ENCODE measurements at places on chromosomes 6 and 20. TPM values are rescaled to one million over a fixed set of nuclear protein-coding genes. Genes with fewer than 3 reads are reported as not detected.

HLA-DQA1 gene
- 29.6 TPM for polyA plus RNA-seq

RHAG gene
- not detected for polyA plus RNA-seq

GRCh38 chr6:125174626-125175025 lies 21.1 kb downstream of the TPD52L1 start:
- no peak for DNase-seq

GRCh38 chr6:97449444-97449966 lies 166.5 kb upstream of the MMS22L start:
- no peak for DNase-seq

DNA sequence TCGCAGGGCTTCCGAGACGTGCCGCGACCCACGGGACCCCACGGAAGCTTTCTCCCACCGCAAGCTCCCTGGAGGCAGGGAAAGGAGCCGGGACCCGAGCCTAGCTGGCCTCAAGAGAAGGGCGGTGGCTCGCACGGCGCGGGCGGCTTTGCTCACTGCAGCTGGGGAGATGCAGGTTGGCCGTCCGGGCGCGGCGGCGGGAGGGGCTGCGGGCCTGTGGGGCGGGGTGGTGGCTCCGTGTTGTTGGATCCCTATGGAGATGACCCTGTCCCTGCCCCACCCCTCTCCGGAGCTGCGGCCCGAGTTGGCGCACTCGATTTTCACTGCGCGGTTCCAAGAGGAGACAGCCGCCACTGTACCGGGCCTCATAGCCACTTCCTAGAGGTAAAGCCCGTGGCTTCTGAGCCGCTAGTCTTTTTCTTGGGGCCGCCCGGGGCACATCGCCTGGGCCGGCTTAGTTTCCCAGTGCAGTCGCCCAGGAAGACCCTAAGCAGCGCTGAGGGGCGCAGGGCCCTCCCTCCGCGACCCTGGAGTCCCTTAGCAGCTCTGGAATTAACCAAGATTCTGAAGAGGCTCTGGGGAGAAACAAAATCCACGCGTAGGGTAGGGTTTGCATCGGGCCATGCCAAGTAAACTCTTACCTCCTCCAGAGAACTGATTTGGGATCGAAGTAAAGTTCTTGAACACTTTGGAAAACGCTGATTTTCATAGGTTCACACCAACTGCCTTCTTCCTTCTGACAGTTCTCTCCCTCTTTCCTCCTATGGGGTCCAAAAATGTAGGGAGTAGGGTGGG lies at the start of gene ECT2L:
Gene ECT2L (plus strand): TSS at position 279 of the 795 bp plus-strand sequence. CDS start 17,188 bp downstream, outside the sequence.
- DNase-seq = peak; percentile 79

GRCh38 chr6:41504466-41505121 lies 41.6 kb upstream of the FOXP4 start:
- DNase-seq = no peak
